Left renal pelvis (tissue), 4 donors: ENCODE measurements at places on chromosomes 5 and 9. TPM values are rescaled to one million over a fixed set of nuclear protein-coding genes. Genes with fewer than 3 reads are reported as not detected.

GRCh38 chr9:137781906-137782585 is 95.5 kb upstream of the CACNA1B start:
- no peak for DNase-seq

- no peak for DNase-seq
Measured at GRCh38 chr5:114657342-114658130, 295.7 kb downstream of the KCNN2 start.

GRCh38 chr9:14258156-14258555 is 55.8 kb downstream of the NFIB start:
- no peak for DNase-seq

GRCh38 chr9:25282946-25283345 is 395.3 kb downstream of the TUSC1 start:
- DNase-seq, result no peak

DNA sequence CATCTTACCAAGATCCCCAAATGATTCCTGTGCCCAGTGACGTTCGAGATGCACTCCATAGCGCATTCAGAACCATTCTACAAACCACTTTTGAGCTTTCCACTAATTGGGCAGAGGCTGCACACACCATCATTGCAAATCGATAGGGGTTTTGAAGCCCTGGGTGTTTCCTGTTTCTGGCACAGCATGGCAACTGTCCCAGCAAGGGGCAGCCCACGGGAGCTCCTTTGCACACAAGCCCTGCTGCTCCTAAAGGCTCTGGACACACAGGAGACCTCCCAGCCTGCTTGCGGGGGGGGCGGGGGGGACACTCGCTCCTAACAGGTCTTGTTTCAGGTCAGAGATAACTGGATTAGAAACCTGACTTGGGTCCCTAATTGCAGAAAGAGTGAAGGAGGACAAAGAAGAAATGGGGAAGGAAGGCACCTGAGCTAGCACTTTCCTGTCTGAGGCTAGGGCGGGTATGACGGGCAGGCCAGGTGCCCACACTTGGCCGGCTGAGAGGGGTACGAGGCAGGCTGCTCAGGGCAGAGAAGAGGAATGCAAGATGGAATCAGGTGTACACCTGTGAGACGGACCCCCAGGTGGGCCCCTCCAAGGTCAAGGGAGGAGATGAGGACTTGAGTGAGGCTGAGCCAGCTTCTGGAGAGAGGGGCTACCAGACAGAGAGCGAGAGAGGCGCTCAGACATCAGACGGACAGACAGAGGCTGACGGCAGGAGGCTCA is 820 bp downstream of the FBP1 start:
- no peak for DNase-seq

GRCh38 chr5:31385774-31386537 is 145.9 kb downstream of the DROSHA start:
- DNase-seq, result no peak

- no peak for DNase-seq
Measured at GRCh38 chr5:105259581-105260217, 1697.1 kb upstream of the NUDT12 start.

DNA sequence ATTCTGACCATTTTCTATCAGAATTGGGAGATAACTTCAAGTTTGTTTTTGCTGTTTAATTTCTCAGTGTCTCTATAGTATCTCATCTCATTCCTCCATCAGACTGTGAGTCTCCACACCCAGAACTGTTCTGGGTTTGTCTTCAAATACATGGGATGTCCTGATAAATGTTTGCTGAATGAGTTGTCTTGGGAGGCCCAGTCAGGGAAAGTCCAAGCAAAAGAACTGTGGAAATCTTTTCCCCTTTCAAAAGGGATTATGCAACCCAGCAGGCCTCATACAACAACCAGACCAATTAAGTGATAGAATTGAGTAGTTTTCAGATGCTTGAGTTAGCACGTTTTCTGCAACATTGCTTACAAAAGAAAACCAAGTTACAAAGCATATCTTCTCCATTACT is 324.4 kb downstream of the BRINP1 start:
- DNase-seq, result no peak

- DNase-seq, result no peak
Measured at GRCh38 chr9:18896531-18897179, 136.4 kb downstream of the SAXO1 start.

GRCh38 chr9:38345851-38346755 is 46.4 kb upstream of the ALDH1B1 start:
- DNase-seq, result no peak

GRCh38 chr9:19440823-19441580 is 32.2 kb downstream of the ACER2 start:
- no peak for DNase-seq

DNA sequence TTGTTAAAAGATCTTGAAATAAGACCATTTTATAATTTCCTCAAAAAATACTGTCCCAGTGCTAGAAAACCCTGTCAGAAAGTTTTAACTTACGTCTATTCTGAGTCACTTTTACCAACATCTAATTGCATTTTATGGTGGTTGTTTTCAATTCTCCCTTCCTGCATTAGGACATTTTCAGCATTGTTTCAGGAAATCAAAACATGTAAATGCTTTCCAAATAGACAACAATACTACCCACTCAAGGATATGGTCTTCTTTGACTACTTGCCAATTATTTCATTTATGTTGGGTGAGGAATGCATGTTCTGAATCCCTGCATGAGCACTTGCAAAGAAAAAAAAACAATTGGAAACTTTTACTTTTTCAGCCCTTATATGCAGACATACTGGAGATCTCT is 284.6 kb upstream of the PDE4D start:
- DNase-seq, result no peak

DNA sequence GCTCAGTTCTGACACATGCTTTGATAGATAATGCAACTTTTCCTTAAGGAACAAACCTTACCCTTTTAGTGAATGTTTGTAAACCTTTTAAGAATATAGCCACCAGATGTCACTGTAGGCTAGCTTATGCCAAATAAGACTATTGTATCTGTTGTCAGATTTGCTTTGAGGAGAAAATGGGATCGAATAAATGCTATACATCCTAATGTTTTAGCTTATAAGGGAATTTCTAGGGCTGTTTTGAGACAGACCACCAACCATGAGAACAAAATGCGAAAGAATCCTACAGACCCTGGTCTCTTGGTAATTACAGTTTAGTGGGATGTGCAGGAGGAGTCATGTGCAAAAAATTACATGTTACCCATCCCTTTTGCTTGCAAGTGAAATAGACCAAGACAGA is 127.6 kb upstream of the NMUR2 start:
- peak; percentile 36 for DNase-seq

- DNase-seq, result no peak
Measured at GRCh38 chr9:88969646-88970373, 21.5 kb upstream of the S1PR3 start.

DNA sequence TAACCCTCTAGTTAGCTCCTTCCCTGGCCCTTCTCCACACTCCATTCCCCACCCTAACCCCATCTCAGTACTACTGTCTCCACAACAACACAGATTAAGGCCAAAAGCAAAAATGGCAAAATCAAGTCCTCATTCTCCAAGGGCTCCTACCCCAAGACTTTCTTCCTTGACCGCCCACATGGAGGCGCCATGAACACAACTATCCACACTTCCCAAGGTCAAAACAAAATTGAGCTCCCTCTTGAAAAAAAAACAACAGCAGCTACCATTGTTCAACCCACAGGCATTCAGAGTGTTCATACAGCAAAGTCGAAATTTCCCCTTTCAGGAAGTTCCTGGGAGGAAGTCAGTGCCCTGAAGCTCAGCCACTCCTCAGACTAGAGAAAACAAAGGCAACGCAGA is 54.4 kb downstream of the GNAQ start:
- DNase-seq, result no peak

GRCh38 chr5:171632616-171633015 is 153.0 kb upstream of the SMIM23 start:
- DNase-seq, result no peak

DNA sequence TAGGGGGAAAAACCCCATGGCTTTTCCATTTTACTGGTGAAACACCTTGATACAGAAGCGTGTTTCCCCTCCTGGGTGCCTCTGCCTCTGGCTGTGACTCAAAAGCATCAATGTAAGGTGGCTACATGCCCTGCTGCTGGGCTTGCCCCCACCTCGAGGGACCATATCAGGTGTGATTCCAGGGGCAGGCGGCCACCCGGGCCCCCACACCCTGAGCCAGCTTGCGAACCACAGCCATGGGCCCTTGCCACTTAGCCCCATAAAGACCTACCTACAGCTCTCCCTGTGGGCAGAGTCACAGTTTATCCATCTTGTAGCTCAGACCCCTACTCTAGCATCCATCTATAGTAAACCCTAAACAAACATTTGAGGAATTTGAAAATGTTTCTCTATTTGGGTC is 10.8 kb downstream of the SHC3 start:
- no peak for DNase-seq

- no peak for DNase-seq
Measured at GRCh38 chr5:1066676-1067075, 45.2 kb downstream of the SLC12A7 start.

GRCh38 chr5:138282920-138283742 is 8.7 kb upstream of the GFRA3 start:
- no peak for DNase-seq

GRCh38 chr9:846852-847251 is 5.4 kb downstream of the DMRT1 start:
- no peak for DNase-seq

GRCh38 chr5:107508097-107508496 is 162.6 kb downstream of the EFNA5 start:
- DNase-seq, result no peak

DNA sequence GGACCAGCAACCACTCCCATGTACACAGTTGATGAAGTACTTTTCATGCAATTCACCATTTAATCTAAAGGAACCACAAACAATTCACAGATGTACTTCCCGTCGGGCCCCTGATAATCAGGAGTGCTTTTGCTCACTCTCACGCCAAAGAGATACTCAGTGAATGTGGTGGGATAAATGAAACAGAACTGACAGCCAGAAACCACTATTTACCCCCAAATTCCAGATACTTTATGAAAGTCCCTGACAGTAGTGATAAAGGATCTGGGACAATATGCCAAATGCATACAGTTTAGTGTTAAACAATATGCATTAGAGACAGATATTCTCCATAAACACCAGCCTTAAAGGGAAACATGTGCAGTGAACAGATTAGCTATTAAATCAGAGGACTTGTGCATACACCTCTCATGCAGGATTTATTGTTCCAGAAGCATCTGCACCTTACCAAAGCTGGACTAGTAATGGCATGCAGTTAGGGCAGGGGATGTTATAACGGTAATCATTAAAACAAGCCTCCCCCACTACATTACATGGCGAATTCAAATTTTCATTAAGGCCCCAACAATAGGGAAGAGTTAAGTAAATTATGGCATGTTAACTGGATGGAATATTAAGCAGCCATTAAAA is 74.0 kb upstream of the SLC25A51 start:
- DNase-seq, result no peak

- no peak for DNase-seq
Measured at GRCh38 chr9:84557751-84558150, 111.8 kb upstream of the NTRK2 start.

DNA sequence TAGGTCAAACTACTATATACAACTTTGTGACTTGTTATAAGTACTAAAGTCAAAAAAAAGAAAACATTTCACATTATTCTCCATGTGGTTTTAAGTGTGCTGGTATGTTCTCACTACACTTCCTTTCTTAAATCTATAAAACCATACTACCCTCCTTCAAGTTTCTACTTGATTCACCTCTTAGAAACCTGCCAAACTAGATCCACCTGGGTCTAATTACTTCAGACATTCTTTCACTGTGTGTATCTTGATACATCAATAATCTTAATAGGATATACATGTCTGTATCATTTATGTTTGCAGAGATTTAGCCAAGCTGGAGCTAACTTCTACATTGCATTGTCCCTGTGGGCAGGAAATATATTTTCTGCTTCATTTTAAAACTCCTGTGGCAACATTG is 1012.6 kb downstream of the EFNA5 start:
- no peak for DNase-seq

The POLK gene
- 30.1 TPM for polyA plus RNA-seq

The FAT2 gene
- polyA plus RNA-seq, result 6.6 TPM

The PGGT1B gene
- polyA plus RNA-seq, result 30.0 TPM

The NTRK2 gene
- polyA plus RNA-seq, result 93.2 TPM

The SOX30 gene
- 0.60 TPM for polyA plus RNA-seq

The SEMA6A gene
- polyA plus RNA-seq, result 56.2 TPM

The PCDHB4 gene
- polyA plus RNA-seq, result 1.9 TPM

The CAMK2A gene
- polyA plus RNA-seq, result 0.75 TPM

The NEK6 gene
- polyA plus RNA-seq, result 29.3 TPM
